ENCODE measurements at places on chromosomes 2 and 18.
A peak's percentile ranks its signal among the peaks of the same experiment; 100 is the strongest.

- no peak for DNase-seq
Observed at GRCh38 chr2:205771666-205772065, 89.4 kb downstream of the NRP2 start.

DNA sequence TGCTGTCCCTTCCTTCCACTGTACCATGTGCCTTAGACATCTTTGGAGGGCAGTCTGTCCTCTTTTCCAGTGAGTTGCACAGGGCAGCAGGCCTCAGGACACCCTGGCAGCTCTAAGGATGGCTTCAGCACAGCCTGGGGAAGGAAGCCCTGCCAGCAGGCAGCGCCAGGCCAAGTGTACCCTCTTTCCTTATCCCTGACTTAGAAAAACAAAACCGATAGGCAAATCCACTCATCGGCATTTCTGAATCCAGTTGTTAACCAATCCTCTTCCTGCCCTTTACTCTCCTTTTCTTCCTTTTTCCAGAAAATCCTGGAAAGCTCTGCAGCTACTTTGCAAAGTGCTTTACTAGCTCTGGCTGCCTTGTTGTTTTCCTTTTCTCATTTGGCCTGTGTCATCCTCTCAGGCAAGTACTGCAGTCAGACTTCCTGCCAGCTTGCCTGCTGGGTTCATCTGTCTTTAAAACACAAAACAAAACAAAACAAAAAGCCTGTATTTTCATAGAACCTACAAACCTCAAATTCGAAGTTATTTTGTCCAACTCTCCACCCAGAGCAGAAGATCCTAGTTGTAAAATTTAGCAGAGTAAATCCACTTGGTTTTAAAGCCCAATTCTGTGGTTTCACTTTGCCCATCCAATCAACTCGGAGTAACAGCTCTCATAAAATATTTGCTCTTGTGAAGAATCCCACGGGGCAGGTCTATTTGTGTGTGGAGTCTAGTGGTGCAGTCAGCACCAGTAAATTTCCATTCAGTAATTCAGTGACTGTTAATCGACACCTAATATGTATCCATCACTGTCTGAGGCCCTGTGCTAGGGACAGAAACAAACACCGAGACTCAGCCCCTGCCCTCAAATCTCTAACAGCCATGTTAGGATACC, 45.2 kb downstream of the PCBP1 start:
- no peak for DNase-seq

- DNase-seq = no peak
Observed at GRCh38 chr2:147182260-147182659, 662.6 kb upstream of the ACVR2A start.

DNA sequence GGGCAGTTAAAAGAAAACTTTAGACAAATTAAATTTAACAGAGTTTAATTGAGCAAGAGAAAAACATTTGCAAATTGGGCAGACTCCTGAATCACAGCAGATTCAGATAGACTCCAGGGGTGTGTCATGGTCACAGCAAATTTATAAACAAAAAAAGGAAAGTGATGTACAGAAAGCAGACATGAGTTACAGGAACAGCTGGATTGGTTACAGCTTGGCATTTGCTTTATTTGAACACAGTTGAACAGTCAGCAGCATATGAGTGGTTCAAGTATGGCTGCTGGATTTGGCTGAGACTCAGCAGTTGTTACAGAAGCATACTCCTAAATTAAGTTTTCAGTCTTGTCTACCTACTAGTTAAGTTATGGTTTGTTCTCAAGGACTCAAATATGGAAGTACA, 82.3 kb upstream of the NYAP2 start:
- no peak for DNase-seq

DNA sequence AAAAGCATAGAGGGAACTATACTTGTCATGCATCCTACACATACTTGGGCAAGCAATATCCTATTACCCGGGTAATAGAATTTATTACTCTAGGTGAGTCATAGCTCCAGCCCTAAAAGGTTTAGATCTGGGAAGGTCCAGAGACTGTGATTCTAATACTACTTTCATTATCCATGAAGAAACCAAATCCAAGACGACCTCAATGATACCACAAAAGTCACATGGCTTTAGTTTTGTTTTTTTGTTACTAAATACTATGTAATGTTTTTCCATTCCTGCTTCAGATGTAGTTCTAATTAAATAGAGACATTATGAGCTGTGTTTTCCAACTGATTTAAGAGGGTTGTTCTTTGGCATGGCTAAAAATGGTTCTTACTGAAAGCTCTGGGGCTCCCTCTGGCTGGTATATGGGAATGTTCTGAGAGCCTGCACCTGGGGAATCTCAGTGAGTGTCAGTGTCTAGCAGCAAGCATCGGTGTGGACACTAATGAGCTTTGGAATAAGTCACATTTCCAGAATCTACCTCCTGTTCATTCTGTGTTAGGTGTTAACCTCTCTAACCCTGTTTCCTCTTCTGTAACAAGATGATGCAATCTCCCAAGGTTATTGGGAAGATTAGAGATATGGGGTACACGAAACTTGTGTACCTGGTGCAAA, 20.5 kb upstream of the IL1RL2 start:
- no peak for DNase-seq

GRCh38 chr2:117086174-117086942, 728.1 kb upstream of the DDX18 start:
- DNase-seq = no peak

DNA sequence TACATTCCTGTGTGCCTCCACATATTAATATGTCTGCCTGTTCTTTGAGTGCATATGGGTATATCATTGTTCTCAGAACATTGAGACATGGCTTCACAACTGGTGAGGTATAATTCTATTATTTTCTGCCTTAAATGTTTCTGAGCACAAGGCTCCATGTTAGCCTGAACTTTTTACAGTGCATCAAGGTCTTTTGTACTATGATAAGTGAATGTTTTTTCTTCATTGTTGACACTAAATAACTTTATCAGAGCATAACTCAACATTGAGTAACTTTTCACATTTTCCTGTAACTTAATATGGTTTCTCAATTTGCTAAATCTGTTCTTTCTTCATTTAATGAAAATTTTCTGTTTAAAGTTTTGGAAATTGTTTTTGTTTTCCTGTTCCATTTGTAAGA, 262.9 kb downstream of the HNMT start:
- no peak for DNase-seq

DNA sequence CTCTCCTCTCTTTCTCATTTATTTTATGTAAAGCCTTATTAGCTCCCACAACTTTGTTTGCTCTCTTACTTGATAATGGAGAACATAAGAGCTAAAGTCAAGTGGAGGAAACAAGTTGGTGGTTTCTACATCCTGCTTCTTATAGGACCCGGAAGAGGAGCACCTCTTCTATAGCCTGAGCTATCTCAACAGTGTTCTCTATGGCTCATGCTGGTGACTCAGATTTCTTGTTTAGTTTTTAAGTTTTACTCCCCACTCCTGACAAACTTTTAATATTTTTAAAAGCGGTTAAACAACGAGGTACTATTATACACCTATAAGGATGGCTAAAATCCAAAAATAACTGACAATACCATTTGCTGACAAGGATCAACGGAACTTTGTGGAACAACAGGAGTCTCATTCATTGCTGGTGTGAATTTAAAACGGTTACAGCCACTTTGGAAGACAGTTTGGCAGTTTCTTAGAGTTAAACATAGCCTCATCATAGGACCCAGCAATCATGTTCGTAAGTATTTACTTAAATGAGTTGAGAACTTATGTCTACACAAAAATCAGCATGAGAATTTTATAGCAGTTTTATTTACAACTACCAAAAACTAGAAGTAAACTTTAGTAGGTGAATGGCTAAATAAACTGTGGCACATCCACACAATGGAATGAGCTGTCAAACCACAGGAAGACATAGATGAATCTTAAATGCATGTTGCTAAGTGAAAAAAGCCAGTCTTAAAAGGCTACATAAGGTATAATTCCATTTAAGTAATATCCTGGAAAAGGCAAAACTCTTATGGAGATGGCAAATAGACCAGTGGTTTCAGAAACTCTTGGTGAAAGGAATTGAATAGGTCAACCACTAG, 12.7 kb upstream of the CDC42EP3 start:
- DNase-seq = no peak

- DNase-seq = no peak
Observed at GRCh38 chr2:198390670-198391069, 586.3 kb downstream of the PLCL1 start.

- no peak for DNase-seq
Observed at GRCh38 chr2:150549381-150549780, 61.9 kb upstream of the RND3 start.

- DNase-seq = no peak
Observed at GRCh38 chr2:147989809-147990403, 30.6 kb downstream of the ORC4 start.

- peak; percentile 67 for DNase-seq
Observed at GRCh38 chr2:233059797-233060500, at the start of gene INPP5D. Gene INPP5D, plus strand, starts transcription at chr2:233060342. Its CDS starts 137 bp downstream, at chr2:233060479.

- DNase-seq = peak; percentile 56
Observed at GRCh38 chr2:134181219-134181618, 72.7 kb upstream of the MGAT5 start.

DNA sequence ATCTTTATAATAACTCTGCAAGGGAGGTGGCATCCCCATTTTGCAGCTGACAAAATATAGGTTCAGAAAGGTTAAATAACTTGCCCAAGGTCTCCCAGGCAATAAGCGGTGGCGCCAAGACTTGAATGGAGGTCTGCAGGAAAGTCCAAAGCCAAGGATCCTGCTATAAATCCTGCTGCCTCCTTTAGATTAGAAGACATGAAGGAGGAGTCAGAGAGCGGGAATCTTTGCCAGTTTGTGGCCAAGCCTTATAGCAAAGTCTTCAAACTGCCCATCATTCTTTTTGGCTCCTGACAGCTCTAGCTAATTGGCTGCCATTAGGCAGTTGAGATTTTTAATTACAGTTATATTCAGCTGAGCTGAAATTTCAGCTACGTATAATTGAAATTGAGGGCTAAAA, 114.3 kb downstream of the C1D start:
- DNase-seq = no peak

DNA sequence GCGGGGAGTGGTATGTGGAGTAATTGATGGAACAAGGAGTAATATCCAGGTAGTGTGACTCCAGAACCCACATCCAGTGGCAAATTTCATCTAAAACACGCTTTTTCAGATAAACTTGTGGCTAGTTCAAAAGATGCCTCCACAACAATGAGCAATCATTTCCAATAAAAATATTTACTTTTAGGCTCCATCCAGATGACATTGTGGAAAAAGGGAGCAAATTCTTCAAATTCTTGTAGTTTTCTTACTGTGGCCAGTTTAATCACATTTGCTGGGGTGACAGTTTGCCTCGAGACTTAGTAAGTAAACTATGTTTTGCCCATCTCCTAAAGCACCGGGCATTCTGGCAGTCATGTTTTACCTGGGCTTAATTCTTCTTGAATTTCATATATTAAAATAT, 243.6 kb downstream of the IRS1 start:
- no peak for DNase-seq

- no peak for DNase-seq
Observed at GRCh38 chr2:119731983-119732382, 27.7 kb upstream of the PTPN4 start.

GRCh38 chr2:66428986-66429612, 5.8 kb upstream of the MEIS1 start:
- no peak for DNase-seq

DNA sequence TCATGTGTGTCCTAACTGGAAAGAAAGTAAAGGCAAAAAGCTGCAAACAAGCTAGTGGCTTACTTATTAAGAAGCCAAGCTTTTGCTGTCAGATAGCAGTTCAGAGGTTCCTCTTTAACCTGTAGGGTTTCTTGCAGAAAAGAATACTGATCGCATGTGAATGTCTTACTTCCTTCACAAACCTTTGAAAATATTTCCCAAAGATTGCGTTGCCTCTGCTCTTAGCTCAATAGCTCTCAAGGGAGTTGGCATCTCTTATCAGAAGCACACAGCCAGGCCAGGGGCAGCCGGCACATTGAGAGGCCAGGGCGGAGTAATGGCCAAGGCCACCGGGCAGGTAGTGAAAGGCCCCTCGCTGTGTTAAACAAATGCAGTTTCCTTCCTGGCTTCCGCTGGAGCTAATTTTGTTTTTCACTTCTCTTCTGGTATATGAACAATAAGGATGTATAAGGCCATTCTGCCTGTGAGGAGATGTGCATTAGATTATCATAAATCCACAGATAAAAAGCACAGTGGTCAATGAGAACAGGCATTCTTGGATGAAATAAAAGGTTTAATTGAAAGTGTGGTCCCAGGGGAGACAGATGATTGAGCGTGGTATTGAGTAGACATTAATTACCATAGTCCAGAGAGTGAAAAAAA, 542.4 kb upstream of the NRP2 start:
- DNase-seq = no peak

GRCh38 chr18:71077451-71077850, 788.6 kb downstream of the SOCS6 start:
- no peak for DNase-seq

DNA sequence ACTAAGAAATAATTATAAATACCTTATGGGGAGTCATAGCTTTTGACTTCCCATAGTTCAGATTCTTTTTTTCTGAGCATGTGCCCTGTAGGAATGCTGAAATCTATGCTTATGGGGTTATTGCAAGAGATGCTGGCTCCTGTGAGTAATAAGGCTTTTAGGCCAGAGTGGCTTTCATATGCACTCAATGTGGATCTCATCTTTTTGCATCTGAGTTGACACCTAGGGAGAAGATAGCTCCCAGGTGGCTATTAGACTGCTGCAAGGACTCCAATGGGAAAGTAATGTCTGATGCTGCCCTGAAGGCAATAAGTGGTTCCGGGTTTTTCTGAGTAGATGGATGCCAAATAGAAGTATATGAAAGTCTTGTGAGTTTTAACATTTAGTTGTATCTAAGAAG, 21.0 kb downstream of the DNAH6 start:
- no peak for DNase-seq

DNA sequence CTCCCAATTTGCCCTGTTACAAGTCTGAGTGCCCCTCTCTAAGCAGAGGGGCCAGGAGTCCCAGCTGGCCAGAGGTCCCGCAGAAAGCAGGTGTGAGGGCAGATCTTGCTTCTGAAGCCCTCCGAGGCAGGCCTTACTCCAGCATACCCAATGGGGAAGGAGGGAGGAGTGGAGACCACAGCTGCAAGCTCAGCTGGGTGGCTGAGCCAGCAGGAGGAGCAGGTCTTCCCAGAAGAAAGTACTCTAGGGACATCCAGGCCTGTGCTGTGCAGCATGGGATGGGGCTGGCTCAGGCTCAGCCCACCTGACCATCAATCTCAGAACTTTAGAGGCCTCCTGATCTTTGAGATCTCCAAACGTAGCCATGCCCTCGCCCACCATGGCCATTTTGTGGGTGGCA, 31.3 kb downstream of the PLB1 start:
- no peak for DNase-seq

Measured in ureter (tissue), 1 donor.